Right ventricle myocardium inferior (tissue), 1 donor: ENCODE measurements at places on chromosomes 3 and 15. TPM values are rescaled to one million over a fixed set of nuclear protein-coding genes. Genes with fewer than 3 reads are reported as not detected.

DNA sequence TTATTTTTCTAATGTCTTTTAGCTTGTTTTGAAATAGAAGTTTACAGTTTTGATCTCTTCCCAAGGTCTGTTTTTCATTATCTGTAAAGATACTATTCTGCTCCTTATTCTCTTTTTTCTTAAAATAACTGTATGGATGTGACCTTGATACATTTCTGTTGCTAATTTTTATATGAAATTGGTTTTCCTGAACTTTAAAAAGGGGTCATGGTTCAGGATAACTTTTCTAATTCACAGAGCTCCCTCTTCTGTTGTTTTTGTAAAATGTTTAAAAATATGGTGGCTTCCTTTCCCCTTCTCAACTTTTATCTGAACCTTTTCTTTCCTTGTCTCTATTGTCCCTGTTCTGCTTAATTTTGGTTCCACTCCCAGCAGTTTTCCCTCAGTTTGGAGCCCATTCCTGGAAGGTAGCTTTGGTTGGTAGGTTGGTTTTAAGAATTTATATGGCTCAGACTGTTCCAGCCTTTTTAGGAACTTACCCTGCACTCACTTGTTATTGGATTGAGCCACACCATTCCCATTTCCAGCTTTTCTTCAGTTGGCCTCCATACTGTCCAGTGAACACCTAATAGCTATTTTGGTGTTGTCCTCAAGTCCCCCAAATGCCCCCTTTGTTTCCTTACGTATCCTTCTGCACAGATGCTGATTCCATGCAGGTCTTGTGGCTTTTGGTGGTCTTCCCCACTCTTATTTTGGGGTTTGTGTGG lies 70.3 kb downstream of the SLMAP start:
- no peak for DNase-seq

GRCh38 chr3:154936196-154936595 lies 143.9 kb upstream of the MME start:
- no peak for DNase-seq

GRCh38 chr3:61669203-61669602 lies 107.8 kb downstream of the PTPRG start:
- no peak for DNase-seq

Gene ADAMTS7
- total RNA-seq = 32.1 TPM

DNA sequence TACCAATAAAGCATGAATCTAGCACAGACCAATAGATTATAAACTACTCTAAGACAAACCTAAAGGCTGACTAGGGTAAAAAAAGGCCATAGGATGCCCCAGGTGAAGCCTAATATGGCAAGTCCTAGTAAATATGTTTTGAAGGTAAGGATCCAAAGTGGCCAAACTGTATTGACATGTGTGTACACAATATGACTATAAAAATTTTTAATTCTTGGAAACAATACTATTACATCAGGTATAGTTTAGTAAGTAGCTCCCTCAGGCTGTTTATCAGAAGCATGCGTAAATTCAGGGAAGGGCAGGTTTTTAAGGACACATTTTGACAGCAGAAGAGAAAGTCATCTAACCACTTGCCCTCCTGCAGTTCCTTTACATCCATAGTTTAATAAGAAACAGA lies 18.8 kb downstream of the GNB4 start:
- DNase-seq = no peak
